ENCODE measurements at places on chromosomes 6 and 20.

DNA sequence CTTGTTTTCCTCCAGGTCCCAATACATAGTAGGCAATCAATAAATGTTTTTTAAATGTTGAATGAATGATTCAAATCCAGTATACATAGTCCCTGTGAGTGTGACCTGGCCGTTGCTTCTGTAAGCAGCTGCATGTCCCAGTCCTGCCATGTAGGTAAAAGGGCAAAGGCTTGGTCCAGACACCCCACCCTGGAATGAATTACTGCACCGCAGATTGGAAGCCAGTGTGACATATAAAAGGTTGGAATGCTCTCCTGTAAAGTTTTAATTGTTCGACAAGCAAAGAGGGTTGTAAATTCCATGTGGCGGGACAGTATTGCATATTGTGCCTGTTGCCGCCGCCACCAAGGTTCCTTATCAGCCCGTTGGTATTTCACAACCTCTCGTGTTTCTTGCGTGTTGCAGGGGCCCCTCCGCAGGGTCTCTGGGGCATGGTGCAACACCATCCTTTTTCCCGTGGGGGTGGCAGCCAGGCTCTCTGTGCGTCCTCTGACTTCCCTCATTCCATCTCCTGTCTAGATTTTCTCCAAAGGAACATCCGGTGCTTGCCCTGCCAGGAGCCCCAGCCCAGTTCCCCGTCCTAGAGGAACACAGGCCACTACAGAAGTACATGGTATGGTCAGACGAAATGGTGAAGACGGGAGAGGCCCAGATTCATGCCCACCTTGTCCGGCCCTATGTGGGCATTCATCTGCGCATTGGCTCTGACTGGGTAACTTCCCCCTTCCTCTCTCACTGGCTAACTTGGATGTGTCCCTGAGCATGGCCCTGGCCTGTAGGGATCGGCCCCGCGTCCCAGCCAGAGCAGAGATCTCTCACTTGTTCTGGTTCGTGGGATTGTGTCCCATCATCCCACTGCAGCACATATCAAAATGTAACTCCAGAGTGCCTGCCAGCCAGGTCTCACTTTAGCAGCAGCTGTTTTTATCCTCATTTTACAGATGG is 20.3 kb downstream of the POFUT1 start:
- DNase-seq: no peak

DNA sequence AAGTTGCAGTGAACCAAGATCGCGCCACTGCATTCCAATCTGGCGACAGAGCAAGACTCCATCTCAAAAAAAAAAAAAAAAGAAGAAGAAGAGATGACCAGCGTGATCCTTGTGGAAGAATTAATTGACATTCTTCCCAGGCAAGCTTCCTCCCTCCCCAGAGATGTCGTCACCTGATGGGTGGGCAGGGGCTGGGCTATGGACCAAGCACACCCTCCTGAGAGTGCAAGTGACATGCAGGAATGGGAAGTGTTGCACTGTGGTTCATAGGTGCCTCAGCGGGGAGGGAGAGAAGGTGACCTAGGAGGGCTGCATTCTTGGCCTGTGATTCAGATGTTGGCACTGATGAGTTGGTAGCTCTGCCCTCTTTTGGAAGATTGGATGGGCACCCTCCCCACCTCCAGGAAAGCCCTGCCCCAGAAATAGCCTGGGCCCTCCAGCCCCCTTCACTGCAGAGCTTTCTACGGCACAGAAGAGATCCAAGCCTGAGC is 37.8 kb downstream of the TAF8 start:
- no peak for DNase-seq

DNA sequence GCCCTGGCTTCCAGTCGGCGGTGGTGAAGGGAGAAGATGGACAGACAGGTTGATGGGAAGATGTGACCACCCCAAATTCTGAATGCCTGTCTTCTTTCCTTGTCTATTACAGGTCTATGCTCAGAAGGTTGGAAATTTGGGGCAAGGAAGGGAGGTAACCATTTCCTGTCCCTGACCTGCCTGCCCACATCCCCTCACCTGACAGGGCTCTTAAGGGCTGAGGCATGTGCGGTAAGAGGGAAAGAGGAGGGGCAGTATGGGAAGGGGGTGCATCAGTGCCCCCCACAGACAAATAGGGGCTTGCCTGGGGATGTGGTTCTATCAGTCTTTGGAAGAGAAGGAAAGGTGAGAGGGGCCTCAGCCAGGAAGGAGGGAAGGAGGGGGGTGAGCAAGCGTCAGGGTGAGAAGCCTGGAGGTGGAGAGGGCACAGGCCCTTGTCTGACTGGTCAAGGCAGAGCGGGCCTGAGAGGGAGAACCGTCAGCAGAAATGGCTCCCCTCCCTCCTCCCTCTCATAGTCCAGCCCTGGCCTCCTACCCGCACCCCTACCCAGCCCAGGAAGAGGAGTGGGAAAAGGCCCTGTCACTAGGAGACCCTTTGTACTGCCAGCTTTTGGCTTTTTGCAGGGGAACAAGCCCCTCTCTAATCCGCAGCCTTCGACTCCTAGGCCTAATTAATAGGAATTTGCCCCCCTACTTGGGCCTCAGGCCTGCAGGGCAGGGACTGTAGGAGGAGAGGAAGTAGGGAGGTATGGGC is 104.4 kb upstream of the FOXP4 start:
- no peak for DNase-seq

DNA sequence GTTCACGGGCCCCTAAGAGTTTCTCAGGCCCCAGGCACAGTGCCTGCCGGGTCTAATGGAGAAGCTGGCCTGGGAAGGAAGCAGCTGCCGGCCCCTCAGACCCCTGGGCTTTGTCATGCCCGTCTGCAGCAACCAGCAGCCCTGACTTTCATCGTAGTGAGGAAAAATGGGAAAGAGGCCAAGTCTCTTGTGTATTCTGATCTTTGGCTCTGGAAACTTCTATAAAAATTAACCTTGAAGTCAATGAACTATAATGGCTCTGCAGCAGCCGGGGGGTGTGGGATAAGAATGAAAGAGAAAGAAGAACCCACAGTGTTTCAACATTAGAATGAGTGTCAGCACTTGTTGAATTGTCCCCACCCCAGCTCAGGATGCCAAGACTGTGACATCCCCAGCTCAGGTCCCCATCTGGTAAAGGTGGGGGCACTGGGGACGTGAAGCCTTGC is 12.9 kb downstream of the TGM2 start:
- DNase-seq: no peak

DNA sequence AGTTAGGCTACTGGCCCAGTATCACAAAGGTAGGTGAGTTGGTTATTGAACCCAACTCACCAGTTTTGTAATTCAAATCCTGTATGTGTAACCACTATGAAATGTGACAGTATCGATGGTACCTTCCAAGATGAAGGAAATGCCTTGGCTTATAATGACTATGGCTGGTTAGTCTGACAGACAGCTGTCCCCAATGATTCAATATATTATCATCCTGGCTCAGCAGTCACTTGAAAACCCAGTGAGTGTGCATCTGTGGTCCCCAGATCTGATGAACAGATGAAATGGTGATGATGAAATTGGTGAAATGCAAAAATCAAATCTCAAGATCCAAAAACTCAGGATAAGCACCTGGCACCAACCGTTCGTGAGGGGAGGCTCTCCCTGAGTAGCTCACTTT is 54.8 kb downstream of the TNFRSF21 start:
- no peak for DNase-seq

DNA sequence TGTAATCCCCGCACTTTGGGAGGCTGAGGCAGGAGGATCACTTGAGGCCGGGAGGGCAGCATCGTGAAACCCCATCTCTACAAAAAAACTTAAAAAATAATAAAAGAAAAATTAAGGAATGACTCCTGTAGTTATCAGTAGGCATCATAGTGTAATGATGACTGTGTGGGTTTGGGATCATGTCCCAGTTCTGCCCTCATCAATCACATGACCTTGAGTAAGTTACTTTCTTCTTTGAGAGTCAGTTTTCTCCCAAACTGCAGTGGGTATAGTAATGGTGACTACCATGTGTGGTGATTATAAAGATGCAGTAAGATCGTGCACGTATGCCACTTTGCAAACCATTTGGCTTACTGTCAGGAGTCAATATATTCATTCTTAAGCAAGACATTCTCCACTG is 89.2 kb downstream of the TXNDC5 start:
- DNase-seq: no peak

- no peak for DNase-seq
Observed at GRCh38 chr6:108712946-108713345, 135.3 kb upstream of the ARMC2 start.

DNA sequence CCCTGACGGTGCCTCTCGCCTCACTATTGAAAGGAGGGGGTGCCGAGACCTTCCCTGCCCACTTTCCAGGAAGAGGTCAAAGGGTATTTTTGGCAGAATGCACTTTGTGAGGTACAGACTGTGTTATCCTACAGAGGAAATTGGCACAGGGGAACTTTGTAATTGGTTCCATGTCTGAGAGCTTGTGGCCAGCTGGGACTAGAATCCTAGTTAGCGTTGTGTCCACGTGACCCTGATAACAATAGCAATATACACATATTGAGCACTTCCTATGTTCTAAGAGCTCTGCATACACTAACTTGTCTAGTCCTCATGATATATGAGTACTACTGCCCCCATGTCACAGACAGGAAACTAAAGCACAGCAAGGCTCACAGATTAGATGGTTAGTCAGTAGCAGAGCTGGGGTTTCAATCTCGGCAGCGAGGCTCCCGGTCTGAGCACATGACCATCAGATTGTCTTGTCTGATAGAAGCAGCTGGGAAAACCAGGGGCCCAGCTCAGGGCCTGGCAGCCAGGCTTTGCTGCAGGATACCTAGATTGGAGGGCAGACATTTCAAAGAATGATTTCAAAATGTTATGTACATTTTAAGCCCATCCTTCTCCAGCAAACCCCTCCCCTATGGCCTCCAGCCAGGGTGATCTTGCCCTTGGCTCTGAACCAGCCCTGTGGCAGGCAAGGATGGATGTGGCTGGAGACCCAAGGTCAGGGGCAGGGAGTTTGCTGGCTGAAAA is 1.4 kb downstream of the MAPK13 start:
- DNase-seq: no peak

- DNase-seq: peak; percentile 36
Observed at GRCh38 chr6:29834564-29835436, 7.2 kb downstream of the HLA-G start.

- DNase-seq: no peak
Observed at GRCh38 chr6:138539876-138540275, 40.6 kb upstream of the NHSL1 start.

DNA sequence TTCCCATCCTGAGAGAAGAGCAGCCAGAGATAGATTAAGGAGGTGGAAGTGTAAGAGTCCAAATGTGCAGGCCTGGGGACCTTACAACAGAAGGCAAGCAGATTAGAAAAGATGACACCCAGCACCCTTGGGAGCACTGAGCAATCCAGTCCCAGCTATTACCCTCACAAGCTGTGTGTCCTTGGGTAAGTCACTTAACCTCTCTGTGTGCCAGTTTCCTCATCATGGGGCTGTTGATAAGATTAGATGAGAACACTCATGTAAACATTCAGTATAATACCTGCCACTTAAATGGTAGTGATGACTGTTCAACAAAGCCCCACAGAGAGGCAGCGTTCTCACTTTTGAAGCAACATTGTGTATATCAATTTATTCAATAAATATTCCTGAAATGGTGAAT is 114.8 kb upstream of the CST7 start:
- no peak for DNase-seq

- no peak for DNase-seq
Observed at GRCh38 chr6:67541586-67541985, 1093.5 kb upstream of the ADGRB3 start.

DNA sequence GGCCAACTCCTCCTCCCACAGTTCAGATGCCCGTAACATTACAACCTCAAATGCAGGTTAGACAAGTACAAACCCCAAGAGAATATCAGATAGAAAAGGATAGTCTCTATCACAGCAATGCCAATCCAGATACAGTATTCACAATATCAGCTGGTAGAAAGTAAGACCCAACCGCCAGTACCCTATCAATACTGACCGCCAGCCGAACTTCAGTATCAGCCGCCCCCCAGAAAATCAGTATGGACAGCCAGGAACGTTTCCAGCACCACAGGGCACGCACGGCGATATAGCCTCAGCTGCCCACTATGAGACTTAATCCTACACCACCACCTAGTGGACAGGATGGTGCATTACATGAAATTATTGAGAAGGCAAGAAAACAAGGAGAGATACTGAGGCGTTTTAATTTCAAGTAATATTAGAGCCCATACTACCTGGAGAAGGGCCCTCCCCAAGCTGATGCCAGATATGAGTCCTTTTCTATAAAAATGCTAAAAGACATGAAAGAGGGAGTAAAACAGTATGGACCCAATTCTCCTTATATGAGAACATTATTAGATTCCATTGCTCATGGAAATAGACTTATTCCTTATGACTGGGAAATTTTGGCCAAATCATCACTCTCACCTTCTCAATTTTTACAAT is 17.6 kb upstream of the EIF2S2 start:
- DNase-seq: no peak

DNA sequence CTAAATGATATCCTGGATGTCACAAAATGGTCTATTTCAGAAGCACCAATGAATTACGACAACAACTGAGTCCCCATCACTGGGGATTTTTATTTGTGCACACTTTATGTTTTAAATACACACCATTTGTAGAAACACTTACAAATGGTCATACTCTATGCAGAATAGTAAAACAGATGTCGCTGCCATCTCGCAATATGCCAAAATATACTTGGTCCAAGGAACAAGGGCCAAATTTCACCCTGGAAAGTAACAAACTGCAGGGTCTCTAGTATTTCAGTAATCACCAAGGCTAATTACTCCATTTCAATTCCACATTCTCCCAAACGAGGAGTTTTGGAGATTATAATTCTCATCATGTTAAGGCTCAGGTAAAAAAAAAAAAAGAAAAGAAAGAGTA is 215.2 kb downstream of the LMBRD1 start:
- DNase-seq: no peak

- DNase-seq: no peak
Observed at GRCh38 chr6:42774201-42774600, 7.7 kb upstream of the BICRAL start.

DNA sequence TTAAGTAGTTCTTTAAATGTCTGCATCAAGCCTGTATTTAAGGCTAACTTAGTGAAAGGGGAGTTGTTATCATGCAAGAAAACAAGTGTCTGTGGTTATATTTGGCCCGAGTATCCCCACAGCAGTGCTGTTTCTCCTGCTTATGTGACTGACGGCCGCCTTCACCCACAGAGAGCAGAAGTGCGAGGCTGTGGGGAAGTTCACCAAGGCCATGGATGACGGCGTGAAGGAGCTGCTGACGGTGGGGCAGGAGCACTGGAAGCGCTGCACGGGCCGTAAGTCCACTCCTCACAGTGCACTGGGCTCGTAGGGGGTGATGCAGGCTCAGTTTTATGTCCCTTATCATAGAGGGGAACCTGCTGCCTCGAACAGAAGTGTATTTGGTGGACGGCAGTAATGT is 53.2 kb upstream of the SYNJ2 start:
- no peak for DNase-seq

DNA sequence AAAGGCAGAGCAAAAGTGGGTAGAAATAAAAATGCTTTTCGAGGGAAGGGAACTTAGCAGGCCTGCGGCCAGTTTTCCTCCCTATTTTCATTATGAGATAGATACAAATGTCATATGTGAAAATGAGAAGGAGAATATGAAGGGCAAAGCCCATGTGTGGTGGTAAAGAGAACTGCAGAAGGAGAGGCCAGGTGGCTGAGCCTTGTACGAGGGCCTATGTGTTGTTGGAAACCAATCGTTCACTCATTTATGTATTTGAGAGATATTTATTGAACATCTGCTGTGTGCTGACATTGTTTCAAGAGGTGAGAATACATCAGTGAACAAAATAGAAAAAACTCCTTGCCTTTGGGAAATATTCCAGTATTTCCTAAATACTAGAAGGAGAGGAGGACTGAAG is 147.7 kb downstream of the SH3BGRL2 start:
- no peak for DNase-seq
